Left forelimb (tissue), 1 donor: ENCODE measurements at places on chromosomes 3 and 15.

DNA sequence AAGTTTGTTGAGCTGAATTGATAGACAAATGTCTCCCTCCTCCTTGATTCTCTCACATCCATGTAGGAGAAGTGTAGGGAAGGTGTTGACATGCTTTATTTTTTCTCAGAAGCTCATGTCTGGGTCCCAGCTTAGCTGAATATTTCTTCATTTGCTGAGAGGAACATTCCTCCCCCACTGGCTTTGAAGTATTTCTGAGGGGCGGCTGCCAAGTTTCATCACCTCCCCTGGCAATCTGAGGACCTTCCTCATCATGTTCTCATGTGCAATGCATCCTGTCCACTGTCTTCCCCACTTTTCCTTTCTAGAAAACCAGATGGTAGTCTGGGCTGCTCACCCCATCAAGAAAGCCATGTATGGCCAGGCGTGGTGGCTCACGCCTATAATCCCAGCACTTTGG lies 168.9 kb upstream of the RGMA start:
- DNase-seq, result no peak

DNA sequence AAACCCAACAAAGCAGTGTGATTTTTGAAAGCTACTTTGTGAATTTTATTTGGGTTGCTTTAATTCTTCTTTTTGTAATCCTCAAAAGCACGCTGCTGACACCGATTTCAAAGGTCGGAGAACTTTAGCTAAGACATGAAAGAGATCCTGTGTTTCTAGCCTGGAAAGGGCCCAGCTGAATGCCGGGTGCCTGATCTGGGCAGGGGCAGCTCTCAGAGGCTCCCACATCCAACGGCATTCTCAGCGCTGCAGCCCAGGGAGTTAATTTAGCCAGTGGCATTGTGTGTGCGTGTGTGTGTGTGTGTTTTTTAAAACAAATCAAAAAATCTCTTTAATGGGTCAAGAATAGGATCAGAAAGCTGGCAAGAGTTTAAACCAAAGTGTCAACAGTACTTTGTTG lies 6.6 kb downstream of the RBP1 start:
- no peak for DNase-seq

- no peak for DNase-seq
Observed at GRCh38 chr3:105162448-105162847, 204.3 kb upstream of the ALCAM start.

GRCh38 chr3:53880396-53881345 lies 1.3 kb downstream of the ACTR8 start:
- no peak for DNase-seq

DNA sequence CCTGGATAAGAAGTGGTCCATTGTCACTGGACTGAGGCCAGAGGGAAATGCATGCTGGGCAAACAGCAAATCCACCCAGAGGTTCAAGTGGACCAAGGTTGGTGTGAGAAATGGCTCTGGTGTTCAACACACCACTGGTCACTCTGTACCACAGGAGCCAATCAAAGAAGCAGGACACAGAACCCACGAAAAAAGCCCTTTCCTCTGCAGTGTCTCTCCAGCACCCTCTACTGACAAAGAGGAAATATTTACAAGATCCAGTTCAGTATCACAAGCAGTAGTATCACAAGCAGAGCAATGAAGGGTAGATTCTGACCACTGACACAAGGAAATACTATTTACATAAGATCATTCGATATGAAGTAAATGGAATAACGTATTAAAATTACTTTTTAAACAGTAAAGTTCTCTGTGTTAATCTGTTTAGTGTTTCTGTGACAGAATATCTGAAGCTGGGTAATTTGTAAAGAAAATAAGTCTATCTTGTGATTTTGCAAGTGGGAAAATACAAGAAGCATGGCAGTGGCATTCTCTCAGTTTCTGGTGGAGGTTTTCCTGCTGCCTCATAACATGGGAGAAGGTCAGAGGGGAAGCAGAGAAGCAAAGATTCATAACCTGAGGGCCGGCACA lies 390.7 kb downstream of the EFHB start:
- no peak for DNase-seq

- DNase-seq, result no peak
Observed at GRCh38 chr3:64093211-64093610, 69.9 kb upstream of the PSMD6 start.

DNA sequence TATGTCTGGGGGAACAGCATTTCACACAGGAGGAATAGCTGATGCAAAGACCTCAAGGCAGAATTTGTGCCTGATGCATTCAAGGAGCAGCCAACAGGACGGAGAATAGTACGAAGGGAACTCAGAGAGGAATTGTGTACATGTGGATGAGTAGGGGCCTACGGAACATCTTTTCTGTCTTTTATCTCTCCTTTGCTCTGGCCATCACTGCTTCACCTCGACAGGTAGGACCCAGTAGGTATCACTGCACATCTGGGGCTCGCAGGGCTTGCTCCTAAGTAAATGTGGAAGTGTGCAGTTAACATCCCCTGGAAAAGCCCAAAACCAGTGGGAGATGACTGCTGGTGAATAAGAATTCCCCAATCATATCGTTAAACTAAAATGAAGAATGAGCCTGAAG lies 56.4 kb upstream of the POU1F1 start:
- DNase-seq, result no peak

GRCh38 chr3:136624894-136625815 lies 127.0 kb downstream of the STAG1 start:
- no peak for DNase-seq

DNA sequence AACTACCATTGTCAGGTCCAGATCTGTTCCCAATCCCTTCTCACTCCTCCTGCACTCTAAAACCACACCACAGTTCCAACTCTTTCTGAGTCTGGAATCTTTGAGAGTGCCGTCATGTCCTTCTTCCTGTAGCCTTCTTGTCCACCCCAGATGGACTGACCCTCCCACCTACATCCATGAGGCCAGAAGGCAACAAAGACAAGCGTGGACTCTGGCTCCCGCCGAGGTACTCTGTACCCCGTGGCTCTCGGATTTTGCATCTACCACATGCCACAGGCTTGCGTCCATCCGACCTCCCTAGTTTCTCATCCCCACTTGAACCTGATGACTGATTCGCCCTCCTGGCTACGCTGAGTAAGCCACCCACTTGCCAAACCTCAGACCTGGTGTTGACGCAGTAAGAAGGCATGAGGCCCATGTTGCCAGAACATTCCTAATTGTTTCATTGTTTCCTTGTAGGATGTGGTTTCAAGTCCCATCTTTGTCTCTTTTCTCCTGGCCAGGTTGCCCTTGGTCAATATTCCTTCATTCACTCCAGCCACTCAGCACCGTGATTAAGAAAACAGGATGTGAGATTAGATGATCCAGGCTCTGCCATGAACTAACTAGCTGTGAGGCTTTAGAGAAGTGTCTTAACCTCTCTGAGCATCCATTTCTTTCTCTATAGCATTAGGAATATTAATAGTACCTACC lies 1.1 kb upstream of the ZBTB38 start:
- no peak for DNase-seq
